T-helper 1 cell (primary cell): ENCODE measurements at places on chromosomes 16 and 17.

DNA sequence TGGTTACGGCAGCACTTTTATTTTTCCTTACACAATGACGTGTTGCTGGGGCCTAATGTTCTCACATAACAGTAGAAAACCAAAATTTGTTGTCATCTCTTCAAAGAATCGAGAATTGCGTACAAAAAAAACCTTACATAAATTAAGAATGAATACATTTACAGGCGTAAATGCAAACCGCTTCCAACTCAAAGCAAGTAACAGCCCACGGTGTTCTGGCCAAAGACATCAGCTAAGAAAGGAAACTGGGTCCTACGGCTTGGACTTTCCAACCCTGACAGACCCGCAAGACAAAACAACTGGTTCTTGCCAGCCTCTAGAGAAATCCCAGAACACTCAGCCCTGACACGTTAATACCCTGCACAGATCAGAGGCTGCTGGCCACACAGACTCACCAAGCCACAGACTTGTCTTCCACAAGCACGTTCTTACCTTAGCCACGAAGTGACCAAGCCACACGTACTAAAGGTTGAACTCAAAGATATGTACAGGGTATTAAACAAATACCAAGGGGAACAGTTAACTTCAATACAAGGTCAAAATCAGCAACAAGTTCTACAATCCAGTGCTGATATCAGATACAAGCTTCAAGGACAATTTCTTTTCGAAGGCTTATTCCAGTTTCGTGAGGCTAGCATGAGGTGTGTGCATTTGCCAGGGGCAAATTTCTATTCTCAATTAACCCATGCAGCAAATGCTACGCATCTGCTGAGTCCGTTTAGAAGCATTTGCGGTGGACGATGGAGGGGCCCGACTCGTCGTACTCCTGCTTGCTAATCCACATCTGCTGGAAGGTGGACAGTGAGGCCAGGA is 2.4 kb downstream of the ACTG1 start:
- DNase-seq: no peak

DNA sequence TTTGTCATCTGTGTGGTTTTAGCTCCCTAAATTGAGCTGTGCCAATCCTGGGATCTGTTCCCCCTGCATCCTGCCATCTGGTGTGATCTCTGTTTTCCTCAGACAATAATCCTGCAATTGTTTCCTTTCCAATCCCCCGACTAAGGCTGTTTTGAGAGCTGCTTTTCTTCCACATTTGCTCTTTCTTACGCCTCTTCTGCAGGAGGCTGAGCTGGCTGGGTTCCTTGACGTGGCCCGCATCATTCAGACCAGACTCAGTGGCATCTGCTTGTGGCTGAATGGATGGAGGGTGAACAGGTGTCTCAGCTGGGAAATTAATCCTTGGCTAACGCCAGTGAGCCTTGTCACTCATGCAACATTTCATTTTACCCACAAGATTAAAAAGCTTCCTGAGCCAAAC is 9.8 kb upstream of the MED9 start:
- DNase-seq: no peak

DNA sequence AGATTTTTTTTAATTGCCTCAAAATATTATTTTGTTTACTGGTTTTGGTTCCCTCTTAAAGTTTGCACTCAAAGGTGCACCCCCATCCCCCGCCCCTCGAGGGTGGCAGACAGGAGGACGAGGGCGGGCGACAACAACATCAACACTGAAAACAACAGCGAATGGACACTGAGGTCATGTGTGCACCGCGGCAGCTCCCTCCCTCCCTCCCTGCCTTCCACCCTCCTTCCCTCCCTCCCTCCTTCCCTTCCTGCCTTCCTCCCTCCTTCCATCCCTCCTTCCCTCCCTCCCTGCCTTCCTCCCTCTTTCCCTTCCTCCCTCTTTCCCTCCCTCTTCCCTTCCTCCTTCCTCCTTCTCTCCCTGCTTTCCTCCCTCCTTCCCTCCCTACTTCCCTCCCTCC is 1.5 kb upstream of the OSGIN1 start:
- DNase-seq: no peak

- no peak for DNase-seq
Measured at GRCh38 chr16:66900721-66901441, 17.8 kb downstream of the CDH16 start.
